ENCODE measurements at places on chromosomes 6 and 20.

DNA sequence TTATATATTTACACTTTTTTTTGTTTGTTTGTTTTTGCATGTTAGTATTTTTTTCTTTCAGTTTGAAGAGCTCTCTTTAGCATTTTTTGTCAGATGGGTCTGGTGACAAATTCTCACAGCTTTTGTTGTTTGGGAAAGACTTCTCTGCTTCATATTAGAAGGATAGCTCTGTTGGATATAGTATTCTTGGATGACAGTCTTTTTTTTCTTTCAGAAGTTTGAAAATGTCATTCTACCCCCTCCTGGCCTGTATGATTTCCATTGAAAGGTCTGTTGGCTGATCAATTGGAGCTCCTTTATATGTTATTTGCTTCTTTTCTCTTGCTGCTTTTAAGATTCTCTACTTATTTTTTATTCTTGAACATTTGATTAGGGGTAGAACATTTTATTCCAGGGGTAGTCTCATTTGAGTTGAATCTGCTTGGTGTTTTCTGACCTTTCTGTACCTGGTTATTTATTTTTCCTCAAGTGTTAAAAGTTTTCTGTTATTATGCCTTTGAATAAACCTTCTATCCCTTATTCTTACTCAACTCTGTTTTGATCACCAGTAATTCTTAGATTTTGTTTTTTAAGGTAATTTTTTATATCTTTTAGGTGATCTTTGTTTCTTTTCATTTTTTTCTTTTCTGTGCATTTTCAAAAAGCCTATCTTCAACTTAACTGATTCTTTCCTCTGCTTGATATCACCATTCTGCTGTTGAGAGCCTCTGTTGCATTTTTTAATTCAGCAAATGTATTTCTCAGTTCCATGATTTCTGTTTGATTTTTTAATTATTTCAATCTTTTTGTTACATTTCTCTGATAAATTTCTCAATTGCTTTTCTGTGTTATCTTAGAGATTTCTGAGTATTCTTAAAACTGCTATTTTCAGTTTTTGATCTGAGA is 176.8 kb upstream of the ECI2 start:
- DNase-seq = no peak

DNA sequence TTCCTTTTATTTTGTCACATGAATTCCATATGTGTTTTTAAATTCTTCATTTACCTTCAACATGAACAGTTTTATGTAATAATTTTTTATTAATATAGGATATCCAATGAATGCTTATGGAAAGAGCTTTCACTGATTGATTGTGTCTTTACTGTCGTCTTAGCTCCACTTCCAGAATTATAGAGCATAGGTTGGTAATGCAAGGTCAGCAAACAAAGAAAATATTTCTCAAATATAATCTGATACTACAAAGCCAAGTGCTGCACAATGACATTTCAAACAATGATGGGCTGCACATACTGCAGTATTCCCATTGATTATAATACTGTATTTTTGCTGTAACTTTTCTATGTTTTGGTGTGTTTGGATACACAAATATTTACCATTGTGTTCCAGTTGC is 275.7 kb upstream of the RSPO3 start:
- no peak for DNase-seq

GRCh38 chr20:1293641-1294379 is 27.7 kb downstream of the SNPH start:
- DNase-seq = peak; percentile 24

GRCh38 chr6:40956936-40957335 is 82.1 kb downstream of the UNC5CL start:
- no peak for DNase-seq

- DNase-seq = peak; percentile 64
Measured at GRCh38 chr20:16005021-16005914, 568.0 kb downstream of the KIF16B start.

GRCh38 chr20:4989570-4989969 is 11.7 kb downstream of the SLC23A2 start:
- DNase-seq = no peak

GRCh38 chr6:41937861-41938574 is 3.6 kb downstream of the CCND3 start:
- no peak for DNase-seq

- DNase-seq = no peak
Measured at GRCh38 chr6:105041880-105042279, 85.0 kb downstream of the LIN28B start.

DNA sequence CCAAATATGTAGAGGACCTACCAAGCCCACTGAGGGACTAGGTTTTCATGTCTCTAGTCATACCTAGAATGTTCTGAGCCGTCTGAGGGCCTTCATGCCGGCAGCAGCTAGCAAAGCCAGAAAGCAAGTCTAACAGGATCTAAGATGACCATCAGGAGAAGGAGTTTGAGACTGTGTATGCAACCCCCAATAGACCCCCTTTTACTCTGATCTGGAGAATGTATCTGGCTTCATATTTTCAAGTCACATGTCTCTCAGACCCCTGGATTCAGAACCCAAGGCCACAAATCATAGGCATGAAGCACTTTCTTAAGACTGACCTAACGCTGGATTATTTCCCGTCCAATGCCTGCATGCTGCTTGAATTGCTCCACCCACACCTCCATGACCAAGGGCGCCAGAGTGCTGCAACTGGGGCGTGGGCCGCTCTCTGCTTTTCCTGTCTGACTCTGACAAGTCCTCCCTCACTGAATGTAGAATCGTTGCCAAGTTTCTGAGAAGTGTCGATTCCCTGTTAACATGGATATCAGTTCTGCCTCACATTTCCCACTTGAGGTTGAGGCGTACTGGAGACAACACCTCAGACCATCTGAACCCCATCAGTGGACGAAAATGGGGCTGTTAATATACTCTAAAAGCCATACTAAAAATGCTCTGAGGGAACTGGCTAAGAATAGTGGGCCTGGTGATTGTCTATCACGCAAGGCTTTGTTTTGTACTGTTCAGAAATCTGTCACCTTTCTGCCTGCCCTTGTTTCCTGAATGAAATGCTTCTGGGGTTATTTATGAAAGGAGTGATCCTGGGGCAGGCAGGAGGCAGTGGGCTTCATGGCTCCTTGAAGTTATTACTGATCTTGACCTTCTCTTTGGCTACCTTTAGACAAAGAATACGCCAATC is 23.9 kb upstream of the ASXL1 start:
- DNase-seq = no peak

DNA sequence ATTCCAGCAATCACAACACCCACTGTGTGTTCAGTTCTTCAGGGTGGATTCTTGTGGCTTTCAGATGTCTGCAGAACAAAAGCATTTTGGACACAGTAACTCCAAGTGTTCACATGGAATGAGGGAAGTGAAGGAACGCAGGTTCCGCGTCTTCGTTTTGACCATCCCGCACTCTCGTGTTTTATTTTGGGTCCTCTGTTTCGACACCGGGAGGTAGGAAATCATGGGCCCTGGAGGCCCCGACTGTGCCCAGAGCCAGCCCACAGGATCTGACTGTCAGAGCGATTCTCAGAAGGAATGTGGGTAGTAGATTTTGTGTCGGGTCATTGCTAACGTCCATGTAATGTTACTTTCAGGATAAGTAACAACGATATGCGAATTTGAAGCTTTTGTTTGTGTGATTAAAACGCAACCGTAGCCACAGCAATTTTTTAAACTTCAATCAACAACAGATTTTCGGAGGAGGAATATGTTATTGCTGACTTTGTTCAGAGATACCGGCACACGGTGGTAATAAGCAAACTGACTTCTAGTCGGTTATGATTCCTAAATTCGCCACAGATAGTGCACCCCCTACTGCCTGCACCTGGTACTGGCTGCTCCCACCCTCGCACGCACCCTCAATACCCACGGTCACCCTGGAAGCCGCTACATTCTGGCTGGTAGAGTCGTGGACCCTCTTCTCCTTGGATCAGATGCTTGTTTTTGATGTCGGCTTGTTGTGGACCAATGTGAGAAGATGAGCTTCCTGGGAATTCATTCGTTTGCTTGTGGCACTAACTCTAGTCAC is 10.5 kb downstream of the NPEPL1 start:
- peak; percentile 4 for DNase-seq

GRCh38 chr6:158121335-158121734 is 46.7 kb downstream of the SERAC1 start:
- DNase-seq = no peak

DNA sequence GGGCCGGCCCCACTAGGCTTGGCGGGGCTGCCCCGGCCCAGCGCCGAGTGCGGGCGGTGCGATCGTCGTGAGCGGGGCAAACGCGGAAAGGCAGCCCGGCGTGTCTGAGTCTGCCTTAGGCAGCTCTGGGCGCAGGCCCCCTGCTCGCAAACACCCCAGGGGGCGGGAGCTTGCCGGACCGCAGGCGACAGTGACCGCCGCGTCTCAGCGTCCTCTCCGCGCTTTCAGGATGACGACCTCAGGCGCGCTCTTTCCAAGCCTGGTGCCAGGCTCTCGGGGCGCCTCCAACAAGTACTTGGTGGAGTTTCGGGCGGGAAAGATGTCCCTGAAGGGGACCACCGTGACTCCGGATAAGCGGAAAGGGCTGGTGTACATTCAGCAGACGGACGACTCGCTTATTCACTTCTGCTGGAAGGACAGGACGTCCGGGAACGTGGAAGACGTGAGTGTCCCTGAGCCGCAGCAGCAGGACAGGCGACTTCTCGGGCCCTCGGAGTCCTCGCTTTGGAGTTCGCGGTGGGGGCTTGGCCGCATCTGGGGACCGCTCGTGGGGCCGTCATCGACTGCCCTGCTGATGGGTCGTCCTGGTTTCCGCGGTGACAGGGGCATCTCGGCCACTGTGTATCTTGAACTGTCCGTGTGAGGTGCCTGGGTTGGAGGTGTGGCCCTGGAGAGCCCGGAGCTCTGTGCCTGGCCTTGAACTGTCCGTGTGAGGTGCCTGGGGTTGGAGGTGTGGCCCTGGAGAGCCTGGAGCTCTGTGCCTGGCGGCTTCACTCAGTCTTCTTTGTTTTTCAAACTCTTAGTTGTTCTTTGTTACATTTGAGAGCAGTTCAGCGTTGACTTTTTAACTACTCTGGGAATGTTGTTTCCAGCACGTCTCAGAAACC is 786 bp downstream of the ADRM1 start:
- DNase-seq = no peak

GRCh38 chr6:76706631-76707030 is 634.2 kb upstream of the IMPG1 start:
- DNase-seq = no peak

- peak; percentile 91 for DNase-seq
Measured at GRCh38 chr6:89412071-89413005, at the start of gene RRAGD. Gene RRAGD (minus strand): TSS chr6:89412273. CDS start chr6:89411993, 280 bp downstream.

GRCh38 chr6:168162366-168162765 is 83.4 kb upstream of the FRMD1 start:
- DNase-seq = no peak

DNA sequence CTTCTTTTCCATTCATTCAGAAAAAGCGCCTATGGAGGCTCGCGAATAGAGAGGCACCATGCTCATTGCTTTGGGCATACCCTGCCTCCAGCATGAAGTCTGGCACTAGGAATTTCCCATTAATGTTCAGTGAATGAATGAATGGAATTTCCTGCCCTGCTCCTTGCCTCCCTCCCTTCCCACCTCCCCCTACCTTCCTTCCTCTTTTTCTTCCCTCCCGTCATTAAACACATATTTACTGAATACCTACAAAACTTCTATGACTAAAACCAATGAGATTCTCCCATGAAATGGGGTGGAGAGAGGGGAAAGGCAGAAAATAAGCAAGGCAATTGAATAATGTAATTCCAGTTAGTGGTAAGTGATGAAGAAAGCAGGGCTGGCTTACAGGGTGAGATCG is 213.8 kb upstream of the AGPAT4 start:
- no peak for DNase-seq

- no peak for DNase-seq
Measured at GRCh38 chr20:59680852-59681251, 76.5 kb downstream of the PHACTR3 start.
